Activated CD8-positive, alpha-beta memory T cell treated with anti-CD3 and anti-CD28 coated beads for 24 hours (primary cell): ENCODE measurements at places on chromosomes 13 and 19.

DNA sequence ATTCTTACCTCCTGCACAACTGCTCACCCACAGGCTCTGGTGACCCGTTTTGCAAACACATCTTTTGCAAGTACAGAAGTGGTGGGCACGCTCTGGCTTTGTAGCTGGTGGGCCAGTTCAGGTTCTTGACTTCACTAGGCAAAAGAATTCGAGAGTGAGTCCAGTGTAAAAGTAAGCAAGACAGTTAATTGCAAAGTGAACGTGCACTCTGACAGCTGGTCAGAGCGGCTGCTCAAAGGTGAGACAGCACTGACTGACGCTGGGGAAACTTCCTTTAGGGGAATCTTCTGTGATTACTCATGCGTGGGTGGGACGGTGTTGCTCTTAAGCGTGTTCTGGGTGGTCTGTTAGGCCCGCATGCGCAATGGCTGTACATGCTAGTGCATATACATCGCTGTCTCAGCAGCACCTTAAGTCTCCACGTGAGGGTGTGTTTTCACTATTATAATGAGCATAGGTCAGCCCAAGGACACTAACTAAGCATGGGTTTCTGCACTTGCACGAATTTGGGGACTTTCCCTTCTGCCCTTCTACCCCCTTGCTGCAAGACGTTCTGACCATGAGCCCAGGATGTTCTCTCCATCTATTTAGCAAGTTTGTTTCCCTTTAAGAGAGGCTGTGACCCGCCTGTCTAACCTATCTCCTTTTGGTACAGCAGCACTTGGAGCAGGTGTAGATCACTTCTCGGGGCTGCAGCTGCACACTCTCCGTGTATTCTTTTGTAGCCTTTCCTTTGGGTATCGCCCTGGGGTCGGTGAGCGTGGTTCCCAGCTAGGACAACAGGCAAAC, 30.2 kb upstream of the CD33 start:
- peak; percentile 65 for DNase-seq

GRCh38 chr19:48340995-48341394, 15.6 kb downstream of the EMP3 start:
- no peak for DNase-seq

GRCh38 chr13:111943229-111943795, 123.6 kb upstream of the SOX1 start:
- peak; percentile 32 for DNase-seq

DNA sequence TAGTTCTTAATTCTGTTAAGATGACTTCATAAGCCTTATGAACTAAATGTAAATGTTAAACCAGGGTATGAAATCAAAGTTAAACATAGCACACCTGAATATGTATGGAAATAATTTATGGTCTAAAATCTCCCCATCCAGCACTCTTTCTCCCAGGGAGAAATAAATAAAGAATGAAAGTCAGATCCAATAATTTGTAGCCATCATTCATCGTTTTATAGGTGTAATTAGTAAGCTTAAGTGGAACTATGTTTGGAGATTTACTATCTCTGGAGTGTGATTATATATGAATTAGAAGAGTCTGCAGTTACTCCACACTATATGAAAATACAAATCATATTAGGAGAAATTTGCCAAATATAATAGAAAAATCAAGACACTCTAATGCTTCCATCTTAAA, 405.1 kb downstream of the DACH1 start:
- no peak for DNase-seq

- DNase-seq, result no peak
These were observed 12.8 kb upstream of the CEACAM3 start for GRCh38 chr19:41783612-41784011.

- DNase-seq, result no peak
These were observed 118.5 kb upstream of the GPC6 start for GRCh38 chr13:93108111-93108601.

GRCh38 chr13:42597505-42597904, 23.6 kb downstream of the TNFSF11 start:
- no peak for DNase-seq

DNA sequence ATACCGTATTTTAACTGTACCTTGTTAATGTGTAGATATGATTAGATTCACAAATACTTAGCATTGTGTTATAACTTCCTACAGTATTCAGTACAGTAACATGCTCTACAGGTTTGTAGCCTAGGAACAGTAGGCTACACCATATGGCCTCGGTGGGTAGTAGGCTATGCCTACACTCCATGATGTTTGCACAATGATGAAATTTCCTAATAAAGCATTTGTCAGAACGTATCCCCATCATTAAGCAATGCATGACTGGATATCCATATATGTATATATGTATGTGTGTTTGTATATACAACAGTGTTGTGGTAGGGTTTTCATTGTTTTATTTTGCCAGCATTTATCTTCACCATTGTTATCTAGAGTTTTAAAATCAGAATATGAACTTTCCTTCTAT, 119.4 kb downstream of the SLC7A1 start:
- no peak for DNase-seq

- no peak for DNase-seq
These were observed 139.0 kb downstream of the SOX1 start for GRCh38 chr13:112205990-112206389.

DNA sequence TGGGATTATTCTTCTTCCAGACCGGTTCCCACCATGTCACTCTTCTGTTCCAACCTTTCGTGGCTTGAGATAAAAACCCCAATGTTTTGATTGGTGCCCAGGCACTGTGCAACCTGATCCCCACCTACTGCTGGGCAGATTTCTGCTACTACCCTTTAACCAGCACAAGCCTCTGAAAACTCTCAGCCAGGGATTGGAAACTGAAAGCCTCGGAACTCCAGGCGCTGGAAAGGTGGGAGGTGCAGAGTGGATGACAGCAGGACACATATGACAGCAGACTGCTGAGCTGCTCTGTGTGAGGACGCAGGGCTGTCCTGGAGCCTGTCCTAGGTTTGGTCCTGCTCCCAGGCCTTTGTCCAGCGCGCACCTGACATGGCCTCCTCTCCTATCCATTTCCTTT, 68.5 kb upstream of the GTF3A start:
- DNase-seq, result no peak

GRCh38 chr19:33333642-33334041, 31.3 kb upstream of the CEBPA start:
- DNase-seq, result no peak

DNA sequence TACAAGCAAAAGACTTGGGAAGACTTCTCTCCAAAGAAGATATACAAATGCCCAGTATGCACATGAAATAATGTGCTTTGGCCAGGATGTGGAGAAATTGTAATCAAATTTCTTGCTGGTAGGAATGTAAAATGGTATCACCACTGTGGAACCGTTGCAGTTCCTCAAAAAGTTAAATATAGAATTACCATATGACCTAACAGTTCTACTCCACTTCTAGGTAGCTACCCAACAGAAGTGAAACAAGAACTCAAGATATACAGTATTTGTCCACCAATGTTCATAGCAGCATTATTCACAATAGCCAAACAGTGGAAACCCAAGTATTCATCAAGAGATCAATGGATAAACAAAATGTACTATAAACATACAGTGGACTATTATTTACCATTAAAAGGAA, 95.0 kb upstream of the KLF5 start:
- DNase-seq, result no peak

DNA sequence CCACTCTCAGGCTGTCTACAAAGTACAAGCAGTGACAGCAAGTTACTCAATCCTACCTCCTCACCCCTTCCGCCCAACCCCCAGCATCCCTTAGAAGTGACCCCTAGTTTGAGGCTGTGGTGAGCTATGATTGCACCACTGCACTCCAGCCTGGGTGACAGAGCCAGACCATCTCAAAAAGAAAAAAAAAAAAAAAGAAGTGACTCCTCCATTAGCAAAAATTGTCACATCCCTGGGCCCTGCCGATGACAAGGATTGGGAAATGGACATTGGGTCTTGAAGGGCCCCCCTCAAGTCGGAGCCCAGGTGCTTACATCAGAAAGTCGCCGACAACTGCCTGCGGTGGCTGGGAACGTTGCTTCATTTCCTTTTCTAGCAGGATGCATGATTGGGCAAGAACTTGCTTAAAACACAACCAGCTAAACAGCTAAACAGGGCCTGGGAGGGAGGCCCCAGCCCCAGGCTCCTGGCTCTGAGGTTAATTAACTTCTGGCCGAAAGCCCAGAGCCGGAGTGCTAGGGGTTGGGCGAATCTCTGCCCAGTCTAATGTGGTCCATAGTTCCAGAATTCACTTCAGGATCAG, 15.3 kb downstream of the RAB3D start:
- DNase-seq, result no peak

DNA sequence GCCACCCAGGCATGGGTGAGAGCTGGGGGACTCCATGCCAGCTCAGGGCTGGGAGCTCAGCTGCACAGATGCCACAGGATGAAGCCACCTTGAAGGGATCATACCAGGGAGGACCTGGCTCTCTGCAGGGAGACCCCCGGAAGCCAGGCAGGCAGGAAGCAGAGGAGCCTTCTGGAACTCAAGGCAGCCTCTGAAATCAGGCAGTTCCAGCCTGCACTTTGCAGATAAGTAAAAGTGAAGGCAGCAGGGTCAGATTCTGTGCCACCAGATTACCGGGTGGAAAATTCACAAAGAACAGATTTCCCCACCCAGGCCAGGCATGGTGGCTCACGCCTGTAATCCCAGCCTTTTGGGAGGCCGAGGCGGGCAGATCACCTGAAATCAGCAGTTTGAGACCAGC, 2.5 kb downstream of the TMEM259 start:
- DNase-seq, result no peak

- no peak for DNase-seq
These were observed 217.0 kb downstream of the SPRY2 start for GRCh38 chr13:80123945-80124344.

GRCh38 chr19:6216236-6216995, 63.4 kb downstream of the MLLT1 start:
- no peak for DNase-seq

- no peak for DNase-seq
These were observed 514.5 kb downstream of the IRS2 start for GRCh38 chr13:109271555-109272541.

GRCh38 chr19:45171211-45171623, 6.8 kb downstream of the TRAPPC6A start:
- DNase-seq, result no peak

- DNase-seq, result no peak
These were observed 67.6 kb upstream of the TDRD3 start for GRCh38 chr13:60329221-60329923.

- DNase-seq, result no peak
These were observed 839 bp downstream of the COG6 start for GRCh38 chr13:39656325-39656677.

DNA sequence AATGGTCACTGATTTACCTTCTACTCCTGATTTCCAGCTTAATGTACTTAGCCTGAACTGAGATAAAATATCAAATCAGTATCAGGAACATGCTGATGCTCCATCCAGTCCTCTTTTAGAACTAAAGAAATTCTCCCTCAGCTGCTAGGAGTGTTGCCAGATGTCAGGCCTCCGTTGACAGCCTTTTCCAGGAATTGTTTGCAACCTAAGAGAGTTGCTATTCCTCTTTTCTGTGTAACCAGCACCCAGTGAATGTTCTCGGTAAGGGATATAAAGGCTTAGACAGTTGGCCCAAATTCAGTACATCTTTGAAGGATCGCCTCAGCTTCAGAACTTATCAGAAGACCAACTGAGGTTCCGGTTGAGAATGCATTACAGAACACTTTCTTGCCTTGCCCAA, 559.0 kb downstream of the PCDH17 start:
- no peak for DNase-seq

DNA sequence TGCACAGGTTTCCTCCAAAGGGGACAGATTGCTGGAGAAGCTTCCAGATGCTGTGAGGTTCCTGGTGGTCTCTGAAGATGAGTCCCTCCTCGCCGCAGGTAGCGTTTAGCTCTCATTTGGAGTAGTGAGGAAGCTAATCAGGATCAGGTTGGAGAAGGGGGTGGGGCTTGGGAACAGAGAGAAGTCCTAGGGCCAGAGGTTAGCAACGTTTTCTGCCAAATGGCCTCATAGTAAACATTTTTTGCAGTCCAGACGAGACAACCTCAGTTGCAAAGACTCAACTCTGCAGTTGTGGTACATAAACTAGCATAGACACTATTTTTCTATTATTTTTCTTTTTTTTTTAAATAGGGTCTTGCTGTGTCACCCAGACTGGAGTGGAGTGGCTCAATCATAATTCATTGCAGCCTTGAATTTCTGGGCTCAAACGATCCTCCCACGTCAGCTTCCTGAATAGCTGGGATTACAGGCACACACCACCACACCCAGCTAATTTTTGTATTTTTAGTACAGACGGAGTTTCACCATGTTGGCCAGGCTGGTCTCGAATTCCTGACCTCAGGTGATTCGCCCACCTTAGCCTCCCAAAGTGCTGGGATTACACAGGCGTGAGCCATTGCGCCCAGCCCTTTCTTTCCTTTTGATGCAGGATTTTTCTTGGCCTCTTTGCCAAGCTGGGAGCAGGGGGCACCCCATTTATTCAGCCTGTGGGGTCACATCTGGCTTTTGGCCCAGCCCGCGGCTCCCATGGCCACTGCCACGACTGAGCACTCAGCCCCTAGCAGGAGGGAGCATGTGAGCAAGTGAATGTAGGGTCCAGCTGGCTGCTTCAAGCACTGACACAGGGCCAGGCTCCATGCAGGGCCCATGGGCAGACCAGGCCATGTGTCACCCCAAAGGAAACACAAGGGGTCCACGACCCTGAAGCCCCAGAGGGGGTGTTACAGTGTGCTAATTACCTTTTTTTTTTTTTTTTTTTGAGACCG, 34.4 kb upstream of the SIN3B start:
- DNase-seq, result no peak

DNA sequence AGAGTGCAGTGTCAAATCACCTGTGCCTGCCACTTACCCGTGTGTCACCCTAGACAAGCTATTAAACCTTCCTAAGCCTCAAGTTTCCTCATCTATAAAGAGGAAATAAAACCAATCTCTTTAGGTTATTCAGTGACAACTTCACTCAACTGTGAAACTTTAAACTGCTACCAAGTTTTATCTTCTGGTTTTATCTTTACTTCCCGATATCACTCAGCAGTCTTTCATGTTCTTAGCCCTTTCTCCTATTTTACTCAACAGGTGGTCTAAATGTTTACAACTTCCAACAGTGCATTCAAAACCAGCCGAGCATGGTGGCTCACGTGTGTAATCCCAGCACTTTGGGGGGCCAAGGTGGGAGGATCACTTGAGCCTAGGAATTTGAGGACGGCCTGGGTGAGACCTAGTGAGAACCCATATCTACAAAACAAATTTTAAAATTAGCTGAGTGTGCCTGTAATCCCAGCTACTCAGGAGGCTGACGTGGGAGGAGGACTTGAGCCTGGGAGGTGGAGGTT, 59.6 kb downstream of the GPALPP1 start:
- no peak for DNase-seq

- DNase-seq, result no peak
These were observed 38.7 kb downstream of the RNF6 start for GRCh38 chr13:26183416-26183815.

DNA sequence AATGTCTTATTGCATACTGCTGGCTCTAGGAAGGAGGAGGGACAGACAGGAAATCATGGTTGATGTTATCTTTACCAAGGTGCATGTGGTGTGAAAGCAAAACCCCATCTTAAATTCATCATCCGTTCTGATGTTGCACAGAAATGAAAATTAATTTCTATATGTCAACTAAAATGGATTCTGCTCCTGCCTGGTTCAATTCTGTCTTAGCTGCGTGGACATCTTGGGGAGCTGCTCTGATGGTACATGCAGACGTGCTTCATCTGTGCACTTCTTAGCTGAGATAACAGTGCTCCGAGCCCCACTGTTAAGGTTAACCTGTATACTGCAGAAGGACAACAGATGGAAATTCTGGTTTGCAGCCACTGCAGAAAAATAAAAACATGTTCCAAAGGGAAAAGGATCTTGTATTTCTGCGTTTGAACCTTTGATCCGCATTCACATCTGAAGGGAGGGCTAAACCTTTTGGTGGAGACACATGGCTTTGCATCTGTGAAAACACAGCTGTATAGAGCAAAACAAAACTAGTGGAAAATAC, 155.6 kb downstream of the TM9SF2 start:
- no peak for DNase-seq
